IPS DF 6.9 (cell line): ENCODE measurements at places on chromosomes 1 and 21.

DNA sequence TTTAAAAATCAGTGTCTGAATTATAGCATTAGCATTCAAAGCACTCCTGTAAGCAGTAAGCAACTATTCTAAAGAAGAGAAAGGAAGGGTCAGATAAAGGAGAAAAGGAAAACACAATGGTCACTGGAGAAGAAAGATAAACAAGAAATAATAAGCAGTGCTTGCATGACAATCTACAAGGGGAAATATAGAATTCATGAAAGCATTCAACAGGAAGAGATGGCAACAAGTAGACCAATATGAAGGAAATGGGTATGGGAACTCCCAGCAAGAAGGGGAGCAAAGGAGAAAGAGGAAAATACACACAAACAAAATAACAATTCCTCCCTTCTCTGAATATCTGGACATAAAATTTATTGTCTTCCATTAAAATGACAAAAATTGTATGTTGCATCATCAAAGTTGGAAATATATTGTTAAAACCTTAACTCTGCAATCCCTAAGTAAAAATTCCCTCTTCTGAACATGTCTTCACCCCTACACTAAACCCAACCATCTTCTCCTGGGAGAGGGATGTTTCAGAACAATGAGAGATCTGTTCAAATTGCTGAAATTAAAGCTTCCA is 206.3 kb upstream of the SAMSN1 start:
- no peak for DNase-seq

DNA sequence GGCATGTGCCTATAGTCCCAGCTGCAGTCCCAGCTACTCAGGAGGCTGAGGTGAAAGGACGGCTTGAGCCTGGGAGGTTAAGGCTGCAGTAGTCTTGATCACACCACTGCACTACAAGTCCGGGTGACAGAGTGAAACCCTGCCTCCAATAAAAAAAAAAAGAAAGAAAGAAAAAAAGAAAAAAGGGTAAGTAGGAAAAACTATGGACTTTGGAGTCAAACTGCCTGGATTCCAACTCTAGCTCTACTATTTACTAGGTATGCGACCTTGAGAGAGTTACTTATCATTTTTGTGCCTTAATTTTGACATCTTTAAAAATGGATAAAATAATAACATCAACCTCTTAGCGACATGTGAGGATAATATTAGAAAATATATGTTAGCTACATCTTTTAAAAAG is 150.8 kb downstream of the SLC45A1 start:
- no peak for DNase-seq

DNA sequence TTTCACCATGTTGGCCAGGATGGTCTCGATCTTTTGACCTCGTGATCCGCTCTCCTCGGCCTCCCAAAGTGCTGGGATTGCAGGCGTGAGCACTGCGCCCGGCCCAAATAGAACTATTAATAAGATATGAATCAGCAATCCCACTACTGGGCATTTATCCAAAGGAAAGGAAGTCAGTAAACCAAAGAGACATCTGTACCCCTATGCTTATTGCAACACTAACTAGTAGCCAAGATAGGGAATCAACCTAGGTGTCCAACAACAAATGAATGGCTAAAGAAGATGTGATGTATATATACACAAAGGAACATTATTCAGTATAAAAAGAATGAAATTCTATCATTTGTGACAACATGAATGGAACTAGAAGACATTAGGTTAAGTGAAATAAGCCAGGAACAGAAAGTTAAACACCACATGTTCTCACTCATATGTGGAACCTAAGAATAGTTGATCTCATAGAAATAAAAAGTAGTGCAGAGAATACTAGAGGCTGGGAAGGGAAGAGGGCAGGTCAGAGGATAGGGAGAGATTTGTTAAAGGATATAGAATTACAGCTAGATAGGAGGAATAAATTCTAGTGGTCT is 48.8 kb downstream of the XPR1 start:
- no peak for DNase-seq

GRCh38 chr1:109208836-109209463 is 4.8 kb upstream of the SARS1 start:
- DNase-seq = no peak

- no peak for DNase-seq
Observed at GRCh38 chr1:27931759-27932158, 3.0 kb upstream of the SMPDL3B start.

GRCh38 chr1:233386336-233386735 is 58.8 kb downstream of the MAP3K21 start:
- no peak for DNase-seq

DNA sequence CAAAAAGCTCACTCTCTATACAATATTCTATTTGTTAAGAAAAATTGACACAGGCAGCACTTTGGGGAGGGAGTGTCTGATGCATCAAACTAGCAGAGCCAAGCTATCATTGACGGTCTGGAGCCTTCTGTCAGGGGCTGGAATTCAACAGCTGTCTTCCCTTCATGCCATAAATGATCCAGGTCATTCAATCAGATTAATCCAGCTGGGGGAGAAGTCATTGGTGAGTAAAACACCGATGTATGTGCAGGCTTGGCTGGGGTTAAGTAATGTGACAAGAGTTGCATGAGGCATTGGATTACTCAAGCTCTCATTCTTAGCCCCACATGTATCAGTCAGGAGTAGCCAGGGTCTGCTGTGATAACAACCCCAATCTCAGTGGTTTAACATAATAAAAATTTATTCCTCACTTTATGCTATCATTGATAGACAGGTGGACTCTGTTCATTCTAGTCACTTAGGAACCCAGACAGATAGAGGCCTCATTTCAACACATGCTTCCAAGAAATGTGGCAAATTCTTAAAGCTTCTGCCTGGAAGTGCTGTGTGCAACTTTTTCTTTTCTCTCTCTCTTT is 118.1 kb upstream of the GADD45A start:
- no peak for DNase-seq

GRCh38 chr1:238608144-238608543 is 717.4 kb upstream of the ZP4 start:
- no peak for DNase-seq

- DNase-seq = no peak
Observed at GRCh38 chr1:176193663-176194062, 13.4 kb downstream of the COP1 start.

DNA sequence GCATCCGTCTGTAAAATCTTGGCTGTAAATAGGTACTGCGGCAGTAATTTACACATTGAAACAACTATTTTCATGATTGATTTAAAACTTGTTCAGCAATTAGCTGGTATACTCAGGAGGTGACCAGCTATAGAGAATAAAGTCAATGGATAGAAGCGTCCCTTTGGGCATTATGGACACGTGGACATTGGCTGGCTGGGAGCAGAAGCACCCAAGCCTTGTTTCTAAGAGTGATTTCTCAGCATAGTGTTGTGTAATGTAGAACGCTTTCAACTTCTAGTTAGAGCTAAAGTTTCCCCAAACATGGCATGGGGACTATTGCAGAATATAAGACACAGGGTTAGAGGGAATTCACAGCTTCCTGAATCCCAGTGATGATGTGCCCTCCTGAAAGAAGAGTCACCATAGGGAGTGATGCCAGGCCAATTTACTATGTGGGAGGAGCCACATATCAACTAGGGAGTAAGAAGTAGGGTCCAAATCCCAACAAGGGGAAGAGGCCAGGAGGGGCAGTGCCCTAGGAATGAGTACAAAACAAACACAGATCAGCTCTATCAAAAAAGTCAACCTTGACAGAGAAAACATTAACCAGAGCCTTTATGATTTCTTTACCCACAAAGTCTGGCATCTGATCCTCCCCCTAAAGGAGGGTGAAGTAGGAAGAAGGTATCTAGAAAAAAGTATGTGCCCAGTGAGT is 92.7 kb downstream of the SUSD4 start:
- DNase-seq = no peak

GRCh38 chr1:76635784-76636183 is 231.5 kb upstream of the ST6GALNAC5 start:
- no peak for DNase-seq

DNA sequence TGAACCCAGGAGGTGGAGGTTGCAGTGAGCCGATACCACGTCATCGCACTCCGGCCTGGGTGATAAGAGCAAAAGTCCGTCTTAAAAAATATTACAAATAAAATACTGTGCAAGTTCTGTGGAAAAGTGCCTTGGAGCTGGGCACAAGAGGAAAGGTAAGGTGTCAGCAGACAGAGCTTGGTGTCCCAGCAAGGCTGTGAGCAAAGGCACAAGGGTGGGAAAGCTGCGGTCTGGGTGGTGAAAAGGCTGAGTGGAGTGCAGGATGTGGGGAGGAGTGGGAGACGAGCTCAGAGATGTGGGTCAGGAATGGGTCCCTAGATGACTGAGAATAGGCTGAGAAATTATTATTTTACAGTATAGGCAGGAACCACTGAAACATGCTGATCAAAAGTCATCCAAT is 150.6 kb downstream of the RHOU start:
- no peak for DNase-seq

- DNase-seq = no peak
Observed at GRCh38 chr1:174428033-174428432, 19.7 kb upstream of the GPR52 start.

DNA sequence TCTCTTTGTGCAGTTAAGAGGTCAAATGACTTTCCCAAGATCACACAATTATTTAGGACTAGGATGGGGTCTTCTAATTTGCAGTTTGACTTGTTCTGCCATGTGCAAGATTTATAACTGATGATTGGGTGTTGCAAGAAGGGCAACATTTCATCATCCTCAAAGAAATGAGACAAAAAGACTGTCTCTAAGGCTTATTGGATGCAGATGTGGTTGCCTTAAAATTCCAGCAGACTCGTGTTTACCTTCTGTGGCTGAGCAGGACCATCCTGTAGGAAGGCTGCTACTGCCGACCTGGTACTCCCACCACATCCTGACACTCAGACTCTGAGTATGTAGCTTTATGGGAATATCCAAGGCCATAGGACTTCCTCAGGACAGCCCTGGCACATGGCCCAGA is 99.9 kb upstream of the SGIP1 start:
- no peak for DNase-seq

- peak; percentile 58 for DNase-seq
Observed at GRCh38 chr1:110524311-110525248, 5.6 kb upstream of the KCNA10 start.

- no peak for DNase-seq
Observed at GRCh38 chr1:92585831-92586230, 99.1 kb upstream of the GFI1 start.

DNA sequence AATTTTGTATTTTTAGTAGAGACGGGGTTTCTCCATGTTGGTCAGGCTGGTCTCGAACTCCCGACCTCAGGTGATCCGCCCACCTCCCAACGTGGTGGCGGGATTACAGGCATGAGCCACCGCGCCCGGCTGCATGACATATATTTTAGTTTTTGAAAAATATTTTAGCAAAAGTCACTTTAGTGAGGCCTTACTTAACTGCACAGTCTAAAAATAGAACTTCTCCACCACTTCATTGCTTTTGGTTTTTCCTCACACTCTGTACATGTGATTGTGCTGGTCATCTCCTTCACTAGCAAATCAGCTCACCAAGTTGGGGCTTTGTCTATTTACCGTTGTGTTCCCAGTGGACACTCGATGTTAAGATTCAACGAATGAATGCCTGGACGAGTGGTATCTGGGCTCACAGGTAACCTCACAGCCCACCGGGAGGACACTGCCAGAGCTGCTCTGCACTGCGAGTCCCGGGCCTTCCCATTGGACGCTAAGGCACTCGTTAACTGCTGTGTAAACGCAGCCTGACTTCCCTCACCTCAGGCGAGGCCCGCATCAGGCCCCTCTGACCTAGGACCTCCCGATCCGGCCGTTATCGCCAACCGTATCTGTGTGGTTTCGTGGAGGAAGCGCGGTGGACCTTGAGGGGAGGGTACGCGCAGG is 14.0 kb upstream of the ZNF692 start:
- peak; percentile 68 for DNase-seq

DNA sequence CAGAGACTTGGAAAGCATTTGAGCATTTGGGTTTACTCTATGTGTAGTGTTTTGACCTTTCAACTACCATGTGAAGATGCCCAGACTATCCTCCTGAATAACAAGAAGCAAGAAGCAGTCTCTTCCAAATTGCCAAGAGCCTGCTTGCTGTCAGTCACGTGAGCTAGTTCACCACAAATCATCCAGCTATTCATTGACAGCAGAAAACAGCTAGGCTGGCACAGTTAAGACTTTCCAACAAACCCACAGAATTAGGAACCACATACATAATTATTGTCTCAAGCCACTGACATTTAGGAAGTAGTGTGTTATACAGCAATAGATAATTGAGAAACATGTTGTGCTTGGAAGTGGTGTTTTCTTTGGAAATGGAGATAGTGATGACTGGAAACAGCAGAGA is 1652.0 kb downstream of the NCAM2 start:
- no peak for DNase-seq

GRCh38 chr1:55045430-55045829 is 6.1 kb downstream of the PCSK9 start:
- no peak for DNase-seq

DNA sequence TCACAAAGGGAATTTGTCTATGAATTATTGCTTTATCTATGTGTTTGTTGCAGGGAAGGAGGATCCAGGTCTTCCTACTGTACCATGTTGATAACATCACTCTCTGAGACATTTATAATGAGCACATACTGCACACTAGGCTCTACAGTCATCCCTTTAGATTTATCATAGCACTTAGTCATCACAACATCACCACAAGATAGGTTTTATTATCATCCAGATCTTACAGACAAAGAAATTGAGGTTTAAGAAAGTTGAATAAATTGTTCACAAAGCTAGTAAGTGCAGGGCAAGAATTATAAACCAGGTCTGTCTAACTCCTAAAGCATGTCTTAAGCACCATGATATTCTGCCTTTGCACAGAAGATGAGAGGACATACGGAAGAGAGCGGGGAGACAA is 121.1 kb upstream of the ST6GALNAC5 start:
- no peak for DNase-seq

DNA sequence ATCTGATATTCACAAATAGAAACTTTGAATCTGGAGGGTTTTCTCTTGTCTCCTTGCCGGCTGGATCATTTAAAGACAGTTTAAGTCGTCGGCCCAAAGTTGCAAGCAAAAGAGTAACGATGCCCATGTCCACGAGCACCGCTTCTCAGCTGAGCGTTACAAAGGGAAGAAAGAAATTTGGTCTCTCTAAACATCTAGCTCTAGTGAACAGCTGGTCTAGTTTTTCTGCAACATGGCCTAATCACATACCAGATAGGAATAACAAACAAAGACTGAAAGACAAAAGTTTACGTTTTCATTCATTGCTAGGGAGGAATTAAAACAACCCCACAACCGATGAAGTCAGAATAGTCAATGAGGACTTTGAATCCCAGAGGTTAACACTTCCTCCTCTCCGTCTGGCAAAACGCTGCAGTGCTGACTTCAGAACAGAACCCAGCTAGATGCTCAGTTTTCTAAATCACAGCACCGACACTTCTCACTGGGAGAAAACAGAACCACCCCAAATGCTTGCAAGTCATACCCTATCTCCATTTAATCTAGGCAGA is 69.4 kb downstream of the NTPCR start:
- no peak for DNase-seq

GRCh38 chr1:117654493-117655219 is 48.8 kb downstream of the TENT5C start:
- DNase-seq = no peak
